ENCODE measurements at places on chromosomes 16 and 17.

- H3K4me1 ChIP-seq = peaks cover 32% of the 10 kb centered on the region
- peaks cover 49% of the 10 kb centered on the region for H3K36me3 ChIP-seq
- no peak overlapping the region for H3K4me3 ChIP-seq
- no peaks in the 10 kb centered on the region for H3K27me3 ChIP-seq
- H3K27ac ChIP-seq = peak overlapping the region; percentile 60
Observed at GRCh38 chr17:41692722-41693521, 4.2 kb downstream of the EIF1 start.

GRCh38 chr16:86495756-86496261, 14.5 kb upstream of the FOXF1 start:
- no peaks in the 10 kb centered on the region for H3K36me3 ChIP-seq
- no peak overlapping the region for H3K27ac ChIP-seq
- no peaks in the 10 kb centered on the region for H3K4me1 ChIP-seq
- H3K27me3 ChIP-seq = peaks cover 76% of the 10 kb centered on the region
- no peak for DNase-seq

- no peaks in the 10 kb centered on the region for H3K4me1 ChIP-seq
- H3K27ac ChIP-seq = no peak overlapping the region
- H3K27me3 ChIP-seq = peaks cover 4% of the 10 kb centered on the region
- H3K4me3 ChIP-seq = no peak overlapping the region
- DNase-seq = peak; percentile 46
Observed at GRCh38 chr17:10772425-10773380, 31.2 kb downstream of the TMEM238L start.

GRCh38 chr17:17722081-17722905, 41.0 kb downstream of the RAI1 start:
- peaks cover 27% of the 10 kb centered on the region for H3K4me1 ChIP-seq
- peaks cover 46% of the 10 kb centered on the region for H3K27me3 ChIP-seq
- no peak for DNase-seq
- H3K27ac ChIP-seq = no peak overlapping the region

- no peak overlapping the region for H3K4me3 ChIP-seq
- H3K4me1 ChIP-seq = peaks cover 2% of the 10 kb centered on the region
- peak; percentile 87 for DNase-seq
- H3K27ac ChIP-seq = no peak overlapping the region
- no peaks in the 10 kb centered on the region for H3K36me3 ChIP-seq
Observed at GRCh38 chr17:57130708-57131461, 45.8 kb downstream of the AKAP1 start.

DNA sequence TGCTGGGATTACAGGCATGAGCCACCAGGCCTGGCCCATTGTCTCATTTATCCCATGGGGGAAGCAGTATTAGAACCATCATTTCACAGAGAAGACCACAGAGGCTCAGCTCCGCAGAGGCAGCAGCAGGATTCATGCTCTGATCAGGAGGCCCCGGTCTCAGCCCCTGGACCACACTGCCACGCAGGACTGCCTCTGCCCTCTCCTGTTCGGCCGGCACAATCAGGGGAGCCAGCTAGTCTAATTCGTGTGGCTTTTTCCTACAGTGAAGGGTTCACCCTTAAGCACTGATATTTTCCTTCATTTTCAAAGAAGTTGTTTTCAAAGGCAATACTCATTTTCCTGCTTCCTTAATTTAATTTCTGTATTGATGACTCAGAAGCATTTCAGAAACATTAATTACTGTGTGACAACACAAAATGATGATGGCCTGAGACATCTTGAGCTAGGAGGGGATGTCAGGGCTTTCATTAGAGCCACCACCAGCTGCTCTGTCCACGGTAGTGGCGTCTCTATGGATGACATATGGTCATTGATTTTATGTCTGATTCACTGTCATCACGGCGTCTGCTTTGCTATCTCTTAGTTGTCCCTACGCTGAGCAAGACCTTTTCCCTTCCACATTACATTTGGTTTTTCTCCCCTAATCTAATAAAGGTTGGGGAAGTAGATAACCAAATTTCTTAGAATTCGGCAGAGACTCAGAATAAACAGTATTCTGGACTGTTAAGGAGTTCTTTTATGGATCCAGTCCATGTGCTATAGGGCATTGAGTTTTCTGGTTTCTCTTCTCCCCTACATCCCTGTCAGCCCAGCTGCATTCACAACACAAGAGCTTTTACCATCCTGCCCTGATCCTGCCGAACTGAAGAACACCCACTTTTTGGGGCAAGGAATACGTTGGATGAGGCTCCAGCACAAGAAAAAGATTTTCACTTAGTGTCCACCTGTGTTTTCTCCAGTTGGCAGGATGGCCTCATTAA, 314.0 kb downstream of the SLC39A11 start:
- no peaks in the 10 kb centered on the region for H3K4me1 ChIP-seq
- H3K27me3 ChIP-seq = no peaks in the 10 kb centered on the region

GRCh38 chr17:78784352-78784751, 2.3 kb upstream of the CYTH1 start:
- peaks cover 4% of the 10 kb centered on the region for H3K36me3 ChIP-seq
- peak overlapping the region; percentile 48 for H3K27ac ChIP-seq

GRCh38 chr17:20157001-20157310, 147.8 kb downstream of the SPECC1 start:
- no peak overlapping the region for H3K27ac ChIP-seq
- no peaks in the 10 kb centered on the region for H3K36me3 ChIP-seq
- no peak overlapping the region for H3K4me3 ChIP-seq
- no peak for DNase-seq
- H3K27me3 ChIP-seq = peaks cover 18% of the 10 kb centered on the region

GRCh38 chr17:36869856-36870719, 67.2 kb upstream of the LHX1 start:
- H3K4me3 ChIP-seq = no peak overlapping the region
- no peaks in the 10 kb centered on the region for H3K4me1 ChIP-seq
- DNase-seq = no peak
- peaks cover 12% of the 10 kb centered on the region for H3K27me3 ChIP-seq

DNA sequence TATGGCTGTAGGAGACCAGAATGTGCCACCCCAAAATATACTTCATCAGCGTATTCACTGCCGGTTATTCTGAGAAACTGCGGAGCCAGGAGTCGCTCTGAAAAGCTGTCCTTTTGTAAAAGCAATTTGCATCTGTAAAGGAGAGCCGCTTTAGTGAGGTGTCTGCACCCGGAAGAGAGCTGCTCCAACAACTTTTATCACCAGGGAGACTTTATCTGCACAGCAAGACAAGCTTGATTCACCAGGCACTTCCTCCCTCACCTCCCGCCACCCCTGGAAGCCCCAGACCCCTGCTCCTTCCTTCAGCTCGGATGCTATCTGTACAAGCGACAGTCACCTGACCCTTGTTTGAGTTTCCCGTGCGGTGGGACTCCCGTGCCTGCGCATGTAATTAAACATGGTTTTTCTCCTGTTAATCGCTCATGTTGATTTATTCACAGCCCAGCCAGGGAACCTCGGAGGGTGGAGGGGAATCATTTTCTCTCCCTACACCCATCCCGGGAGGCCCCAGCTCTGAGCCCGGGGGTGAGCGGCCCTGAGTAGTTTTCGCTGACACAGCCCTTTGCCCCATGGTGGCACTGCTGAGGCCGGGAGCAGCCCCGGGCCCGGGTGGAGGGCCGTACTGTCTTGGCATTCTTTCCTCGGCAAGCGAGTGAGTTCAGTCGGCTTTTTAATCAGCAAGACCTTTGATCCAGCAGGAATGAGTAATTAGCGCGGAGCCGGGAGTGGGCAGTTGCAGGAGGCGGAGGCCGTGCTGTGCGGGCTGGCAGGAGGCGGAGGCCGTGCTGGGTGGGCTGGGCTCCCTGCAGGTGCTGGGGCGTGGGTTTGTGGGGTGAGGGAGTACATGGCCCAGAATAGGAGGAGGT, 222.7 kb upstream of the CIBAR2 start:
- peaks cover 6% of the 10 kb centered on the region for H3K4me1 ChIP-seq
- peaks cover 17% of the 10 kb centered on the region for H3K27me3 ChIP-seq
- H3K27ac ChIP-seq = no peak overlapping the region
- no peaks in the 10 kb centered on the region for H3K36me3 ChIP-seq
- no peak for DNase-seq
- H3K4me3 ChIP-seq = no peak overlapping the region

- DNase-seq = no peak
- H3K4me3 ChIP-seq = no peak overlapping the region
- peaks cover 13% of the 10 kb centered on the region for H3K27me3 ChIP-seq
- H3K36me3 ChIP-seq = no peaks in the 10 kb centered on the region
Observed at GRCh38 chr16:49959552-49960277, 65.3 kb upstream of the CNEP1R1 start.

- DNase-seq = no peak
- H3K4me3 ChIP-seq = no peak overlapping the region
- H3K27me3 ChIP-seq = peaks cover 18% of the 10 kb centered on the region
- H3K36me3 ChIP-seq = no peaks in the 10 kb centered on the region
Observed at GRCh38 chr16:49484451-49484849, 110.8 kb downstream of the C16orf78 start.

GRCh38 chr17:50129728-50130558, at the start of gene SAMD14:
Gene SAMD14, minus strand, starts transcription at chr17:50130160. Its CDS starts 5,201 bp downstream, at chr17:50124959.
- peak within 1 kb of the TSS; percentile 58 for H3K4me3 ChIP-seq
- no peak within 1 kb of the TSS for H3K27ac ChIP-seq
- peak; percentile 61 for DNase-seq
- H3K36me3 ChIP-seq = peaks cover 5% of the 10 kb centered on the region

GRCh38 chr16:27355610-27356009, 41.8 kb downstream of the IL4R start:
- peaks cover 85% of the 10 kb centered on the region for H3K36me3 ChIP-seq
- no peaks in the 10 kb centered on the region for H3K27me3 ChIP-seq
- no peak overlapping the region for H3K27ac ChIP-seq
- no peak overlapping the region for H3K4me3 ChIP-seq
